Neural progenitor cell (in vitro differentiated cells): ENCODE measurements at places on chromosomes 3 and 15. TPM values are rescaled to one million over a fixed set of nuclear protein-coding genes. Genes with fewer than 3 reads are reported as not detected.

The GPR15 gene
- not detected in 2 replicates for total RNA-seq

DNA sequence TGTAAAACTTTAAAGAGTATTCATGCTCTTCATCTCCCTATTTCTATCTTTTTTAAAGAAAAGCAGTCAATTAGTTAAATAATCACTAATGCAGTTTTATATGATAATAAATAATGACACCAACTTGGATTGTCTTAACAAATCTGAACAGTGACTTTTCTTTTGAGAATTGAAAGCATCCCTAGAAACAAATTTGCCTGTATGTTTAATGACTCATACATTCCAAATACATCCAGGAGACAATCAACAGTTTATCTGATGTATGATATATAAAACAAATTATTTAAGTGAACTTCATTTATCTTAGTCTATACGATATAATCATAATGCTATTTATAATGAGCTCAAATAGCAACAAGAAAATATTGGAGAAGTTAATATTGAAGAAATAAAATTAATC, 78.0 kb downstream of the ALCAM start:
- H3K4me1 ChIP-seq, result peaks cover 21% of the 10 kb centered on the region
- no peaks in the 10 kb centered on the region for H3K27me3 ChIP-seq
- DNase-seq, result no peak
- no peaks in the 10 kb centered on the region for H3K36me3 ChIP-seq
- H3K27ac ChIP-seq, result no peak overlapping the region

The ISLR2 gene
- not detected in 2 replicates for total RNA-seq

- DNase-seq, result no peak
- peaks cover 31% of the 10 kb centered on the region for H3K4me1 ChIP-seq
- H3K27me3 ChIP-seq, result no peaks in the 10 kb centered on the region
- no peak overlapping the region for H3K4me3 ChIP-seq
- H3K27ac ChIP-seq, result no peak overlapping the region
- H3K36me3 ChIP-seq, result no peaks in the 10 kb centered on the region
These were observed 71.8 kb downstream of the CHDH start for GRCh38 chr3:53774414-53774813.

The SPATA12 gene
- total RNA-seq, result 0.12 and 0.17 TPM in 2 replicates

GRCh38 chr15:89377842-89378295, 43.2 kb upstream of the POLG start:
- peaks cover 16% of the 10 kb centered on the region for H3K4me1 ChIP-seq
- no peak overlapping the region for H3K27ac ChIP-seq
- peak; percentile 23 for DNase-seq
- no peaks in the 10 kb centered on the region for H3K36me3 ChIP-seq
- peaks cover 100% of the 10 kb centered on the region for H3K27me3 ChIP-seq
